ENCODE measurements at places on chromosomes 1 and 21.

GRCh38 chr1:114340892-114341291 lies 170.1 kb downstream of the TRIM33 start:
- no peak for DNase-seq

- no peak for DNase-seq
These were observed 111.1 kb upstream of the KCNE2 start for GRCh38 chr21:34252751-34253150.

- peak; percentile 40 for DNase-seq
These were observed 13.0 kb upstream of the KCNC4 start for GRCh38 chr1:110196917-110197765.

- no peak for DNase-seq
These were observed 31.0 kb downstream of the FOXD2 start for GRCh38 chr1:47468709-47469389.

GRCh38 chr1:209845408-209845725 lies 17.6 kb downstream of the UTP25 start:
- no peak for DNase-seq

- DNase-seq: no peak
These were observed 386.5 kb upstream of the ST6GALNAC5 start for GRCh38 chr1:76480827-76481226.

DNA sequence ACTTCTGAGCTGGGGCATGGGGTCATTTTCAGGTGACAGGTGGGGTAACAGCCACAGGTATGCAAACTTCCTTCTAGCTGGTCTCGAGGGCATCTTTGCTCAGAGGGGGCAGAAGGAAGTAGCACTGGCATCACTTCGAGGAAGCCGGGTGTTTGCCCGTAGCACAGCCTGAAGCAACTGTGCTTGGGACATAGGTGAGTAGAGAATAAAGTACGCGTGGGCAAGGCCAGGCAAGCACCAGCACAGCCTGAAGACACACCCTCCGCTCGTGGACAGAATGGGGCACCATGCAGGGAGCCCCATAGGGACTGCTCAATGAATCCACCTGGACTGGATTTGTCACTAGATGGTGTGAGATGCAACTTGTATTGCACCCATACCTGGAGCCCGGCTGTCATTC lies 167.1 kb downstream of the KCNJ6 start:
- DNase-seq: no peak

DNA sequence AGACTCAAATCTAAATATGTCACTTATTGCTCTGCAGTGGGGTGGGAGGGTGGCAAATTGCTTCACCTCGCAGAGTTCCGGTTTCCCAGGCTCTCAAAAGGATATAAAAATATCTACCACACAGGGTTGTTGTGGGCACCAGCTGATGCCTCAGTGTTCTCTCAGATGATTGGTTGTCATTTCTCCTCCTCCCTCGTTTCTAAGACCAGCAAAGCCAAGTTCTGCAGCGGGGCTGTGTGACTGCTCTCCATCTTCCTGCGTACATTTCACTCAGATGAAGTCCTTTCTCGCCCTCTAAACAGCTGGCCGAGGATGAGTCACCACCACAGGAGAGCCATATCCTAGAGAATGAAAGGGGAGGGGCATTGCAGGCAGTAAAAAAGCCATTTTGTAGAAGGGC lies 35.0 kb upstream of the VWA5B1 start:
- no peak for DNase-seq

- no peak for DNase-seq
These were observed 123.0 kb downstream of the PCBP3 start for GRCh38 chr21:45766501-45766900.

GRCh38 chr1:185042737-185043136 lies 2.6 kb upstream of the RNF2 start:
- DNase-seq: no peak

DNA sequence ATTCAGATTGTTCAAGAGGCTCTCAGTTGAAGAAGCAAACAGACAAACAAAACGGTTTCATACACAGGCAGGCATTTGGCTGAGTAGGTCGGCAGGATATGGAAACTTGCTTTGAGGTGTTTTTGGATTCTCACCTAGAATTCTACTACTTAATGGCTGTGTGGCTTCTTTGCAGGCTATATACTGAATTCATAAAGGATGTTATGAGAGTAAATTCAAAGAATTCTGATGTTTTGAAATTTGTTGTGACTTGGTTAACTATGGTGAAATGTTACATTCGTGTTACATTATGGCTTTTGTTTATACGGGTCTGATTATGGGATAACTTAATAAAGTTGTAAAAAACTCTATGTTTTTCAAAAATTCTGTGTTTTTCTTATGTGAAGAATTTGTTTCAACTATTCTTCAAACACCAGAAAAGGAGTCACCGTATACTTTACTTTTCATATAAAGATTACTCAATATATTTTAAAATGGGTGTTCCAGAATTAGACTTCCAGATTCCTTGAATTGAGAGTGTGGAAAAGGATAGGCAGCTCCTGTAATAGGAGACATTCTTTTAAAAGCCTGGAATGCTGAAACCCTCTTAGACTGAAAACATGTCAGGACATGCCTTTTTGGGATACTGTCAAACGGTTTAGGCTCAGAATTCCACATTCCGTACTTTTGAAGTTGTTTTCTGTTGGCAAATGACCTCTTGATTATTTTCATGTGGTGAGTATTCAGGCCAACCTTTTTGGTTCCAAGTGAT lies 8.2 kb upstream of the IRF2BP2 start:
- DNase-seq: no peak

- no peak for DNase-seq
These were observed 18.4 kb downstream of the MTX1 start for GRCh38 chr1:155226910-155227260.

DNA sequence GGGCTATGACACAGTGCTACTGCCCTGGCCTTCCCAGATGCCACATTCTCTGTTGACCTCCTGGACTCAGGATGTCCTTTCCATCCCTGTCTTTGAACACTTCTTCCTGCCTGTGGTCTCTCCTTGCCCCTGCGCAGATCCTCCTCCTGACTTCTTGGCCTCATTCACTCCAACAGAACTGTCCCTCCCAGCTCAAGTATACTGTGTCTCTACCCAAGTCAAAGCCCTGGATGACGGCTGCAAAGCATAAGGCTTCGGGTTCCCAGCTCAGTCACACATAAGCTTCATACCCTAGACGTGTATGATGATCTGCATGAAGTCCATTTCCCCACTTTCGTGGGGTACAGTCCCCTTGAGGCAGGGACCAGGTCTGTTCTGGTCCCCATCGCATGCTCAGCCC lies 328.2 kb upstream of the VAMP3 start:
- no peak for DNase-seq

GRCh38 chr1:109197158-109198042 lies 16.3 kb upstream of the SARS1 start:
- no peak for DNase-seq

DNA sequence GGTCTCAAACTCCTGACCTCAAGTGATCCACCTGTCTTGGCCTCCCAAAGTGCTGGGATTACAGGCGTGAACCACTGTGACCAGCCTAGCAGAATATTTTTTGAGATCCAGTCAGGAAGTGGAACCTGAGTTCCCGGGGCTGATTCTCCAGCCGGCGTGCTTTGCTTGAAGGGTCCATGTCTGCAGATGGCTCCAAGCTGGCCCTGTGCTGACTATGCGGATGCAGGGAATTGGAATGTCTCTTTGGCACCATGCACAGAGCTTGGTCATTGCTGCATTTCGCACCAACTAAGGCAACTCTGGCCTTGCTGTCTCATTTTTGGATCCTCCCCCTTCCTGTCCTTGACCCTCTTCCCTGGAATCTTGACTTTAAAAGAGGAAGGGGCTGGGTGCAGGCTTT lies 28.1 kb downstream of the ARHGEF10L start:
- DNase-seq: no peak

DNA sequence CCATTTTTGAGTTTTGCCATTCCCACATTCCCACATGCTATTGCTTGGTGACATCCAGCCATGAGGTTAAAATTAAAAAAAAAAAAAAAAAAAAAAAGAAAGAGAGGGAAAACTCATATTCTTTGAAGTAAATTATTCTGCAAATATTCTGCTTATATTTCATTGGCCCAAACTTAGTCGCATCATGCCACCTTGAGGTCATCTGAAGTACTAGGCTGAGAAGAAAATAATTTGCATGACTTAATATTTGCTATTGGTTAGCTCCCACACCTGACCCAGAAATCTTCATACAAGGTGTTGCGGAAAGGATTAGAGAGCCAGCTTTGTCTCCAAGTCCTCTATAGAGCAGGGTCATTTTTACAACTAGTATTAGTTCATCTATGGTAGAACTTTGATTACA lies 2206.0 kb downstream of the MRPL39 start:
- no peak for DNase-seq

GRCh38 chr1:226864311-226864710 lies 6.1 kb upstream of the PSEN2 start:
- no peak for DNase-seq

DNA sequence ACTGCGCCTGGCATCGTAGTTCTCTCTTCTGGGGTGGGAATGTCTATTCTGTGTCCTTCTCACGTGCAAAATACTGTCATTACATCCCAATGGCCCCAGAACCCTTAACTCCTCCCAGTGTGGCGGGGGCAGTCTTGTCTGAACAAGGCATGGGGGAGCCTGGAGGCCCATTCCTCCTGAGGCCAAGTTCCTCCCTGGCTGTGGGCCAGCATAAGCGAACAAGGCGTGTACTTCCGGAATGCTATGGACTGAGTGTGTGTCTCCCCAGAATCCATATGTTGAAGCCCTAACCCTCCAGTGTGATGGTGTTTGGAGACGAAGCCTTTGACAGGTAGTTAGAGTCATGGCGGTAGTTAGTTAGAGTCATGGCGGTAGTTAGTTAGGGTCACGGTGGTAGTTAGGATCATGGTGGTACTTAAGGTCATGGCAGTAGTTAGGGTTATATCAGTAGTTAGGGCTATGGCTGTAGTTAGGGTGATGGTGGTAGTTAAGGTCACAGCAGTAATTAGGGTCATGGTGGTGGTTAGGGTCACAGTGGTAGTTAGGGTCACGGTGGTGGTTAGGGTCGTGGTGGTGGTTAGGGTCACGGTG lies 71.0 kb downstream of the PRKCZ start:
- DNase-seq: no peak

DNA sequence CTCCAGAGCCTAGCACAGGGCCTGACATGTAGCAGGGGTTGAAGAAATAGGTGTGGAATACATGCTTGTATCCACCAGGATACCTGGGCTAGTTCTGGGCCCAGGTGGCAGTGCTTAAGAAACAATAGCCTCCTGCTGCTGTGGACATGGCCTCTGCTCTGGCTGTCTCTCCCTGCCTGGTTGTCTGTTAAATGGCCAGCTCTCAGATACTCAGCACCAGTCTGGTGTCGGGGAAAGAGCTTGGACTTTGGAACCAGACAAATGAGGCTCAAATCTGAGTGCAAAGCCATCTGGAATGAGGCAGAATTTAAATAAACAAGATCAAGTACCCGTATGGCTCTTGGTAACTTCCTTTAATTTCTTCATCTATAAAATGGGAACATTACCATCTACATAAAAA lies 31.5 kb downstream of the SESN2 start:
- DNase-seq: no peak

DNA sequence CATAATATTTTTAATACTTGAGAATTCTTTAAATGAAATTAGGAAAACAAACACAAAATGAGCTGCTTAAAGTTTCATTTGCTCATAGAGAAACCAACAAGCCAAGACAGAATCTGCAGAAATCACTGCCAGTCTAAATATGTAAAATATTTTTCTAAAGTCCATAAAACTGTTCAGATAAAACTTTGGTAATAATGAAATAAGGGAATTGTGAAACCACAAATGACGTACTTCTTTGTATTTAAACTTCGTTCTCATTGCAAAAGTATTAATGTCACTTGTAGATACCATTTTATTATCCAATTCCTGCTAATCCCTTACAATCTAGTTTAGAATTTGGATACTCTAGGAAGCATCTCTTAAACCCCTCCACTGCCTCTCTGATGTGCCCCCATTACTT lies 234.5 kb upstream of the NEGR1 start:
- no peak for DNase-seq

DNA sequence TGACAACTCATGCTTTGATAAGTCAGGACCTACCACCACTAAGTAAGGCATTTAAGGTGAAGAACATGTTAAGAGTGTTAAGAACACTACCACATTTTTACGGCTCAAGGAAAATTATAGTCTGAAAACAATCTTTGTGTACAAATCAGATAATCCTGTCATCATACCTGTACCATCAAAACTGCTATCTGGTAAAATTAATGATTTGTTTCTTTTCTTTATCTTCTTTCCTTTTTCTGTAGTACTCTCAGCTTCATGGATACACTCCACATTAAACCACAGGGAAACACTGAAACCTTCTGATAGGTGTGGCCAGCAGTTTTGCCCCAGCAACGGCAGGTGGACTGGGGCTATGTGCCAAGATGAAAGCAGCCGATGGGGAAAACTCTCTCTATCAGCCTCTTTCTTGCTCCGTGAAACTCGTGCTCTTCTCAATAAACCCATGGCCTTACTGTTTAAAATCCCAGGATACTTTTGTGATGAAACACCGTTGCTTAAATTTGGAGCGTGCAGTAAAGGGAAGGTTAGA lies 75.1 kb downstream of the LYST start:
- DNase-seq: no peak

DNA sequence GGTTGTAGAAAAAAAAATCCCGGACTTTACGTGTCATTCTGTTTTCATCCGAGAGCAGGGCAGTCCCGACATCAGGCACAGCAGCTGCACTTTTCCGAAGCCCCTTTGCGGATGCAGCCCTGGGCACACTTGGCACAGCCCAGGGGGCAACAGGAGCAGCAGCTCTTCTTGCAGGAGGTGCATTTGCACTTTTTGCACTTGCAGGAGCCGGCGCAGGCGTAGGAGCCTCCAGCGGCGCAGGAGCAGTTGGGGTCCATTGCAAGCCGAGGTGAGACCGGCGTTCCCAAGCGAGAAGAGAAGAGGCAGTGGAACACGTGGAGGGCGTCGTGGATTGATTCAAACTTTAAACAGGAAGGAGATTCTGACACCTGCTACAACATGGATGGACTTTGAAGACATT lies at the start of gene MT1HL1:
Gene MT1HL1 (minus strand): TSS at position 326 of the 400 bp plus-strand sequence. CDS start 69 bp downstream, at position 257.
- no peak for DNase-seq

- no peak for DNase-seq
These were observed 8.1 kb upstream of the KHDRBS1 start for GRCh38 chr1:32005522-32005921.

DNA sequence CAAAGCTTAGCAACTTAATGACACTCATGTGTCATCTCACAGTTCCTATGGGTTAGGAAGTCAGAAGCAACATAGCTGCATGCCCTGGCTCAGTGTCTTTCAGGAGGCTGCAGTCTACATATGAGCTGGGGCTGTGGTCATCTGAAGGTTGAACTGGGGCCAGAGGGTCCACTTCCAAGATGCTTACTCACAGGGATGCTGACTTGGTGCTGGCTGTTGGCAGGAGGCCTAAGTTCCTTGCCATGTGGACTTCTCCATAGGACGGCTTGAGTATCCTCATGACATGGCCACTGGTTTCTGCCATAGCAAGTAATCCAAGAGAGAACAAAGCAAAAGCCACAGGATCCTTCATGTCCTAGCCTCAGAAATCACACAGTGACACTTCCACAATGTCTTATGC lies 12.1 kb upstream of the FAM43B start:
- no peak for DNase-seq
